ENCODE measurements at places on chromosomes 2 and 18.

- no peak for DNase-seq
These were observed 127.4 kb downstream of the NDUFA10 start for GRCh38 chr2:239897596-239898235.

GRCh38 chr2:238938401-238939055 is 90.6 kb downstream of the TWIST2 start:
- no peak for DNase-seq

- DNase-seq = peak; percentile 80
These were observed 86.3 kb upstream of the EFEMP1 start for GRCh38 chr2:56009758-56010458.

- DNase-seq = no peak
These were observed 74.2 kb upstream of the KCNH7 start for GRCh38 chr2:162912787-162913186.

DNA sequence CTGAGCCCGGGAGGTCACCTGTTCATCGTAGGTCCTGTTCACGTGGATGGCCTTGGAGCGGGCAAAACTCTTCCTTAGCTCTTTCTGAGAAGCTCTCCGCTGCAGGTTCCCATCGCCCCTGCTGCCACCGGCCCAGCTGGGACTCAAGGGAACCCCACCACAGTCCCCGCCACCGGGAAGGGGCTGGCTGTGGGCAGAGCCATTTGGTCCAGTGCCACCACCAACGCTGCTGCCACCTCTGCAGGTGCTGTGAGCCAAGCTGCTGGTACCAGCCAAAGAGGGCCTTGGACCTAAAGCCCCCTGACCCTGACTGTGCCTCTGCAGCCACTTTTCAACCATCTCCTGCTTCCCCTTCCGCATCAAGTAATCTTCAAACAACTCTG is 586 bp downstream of the PDE11A start:
- no peak for DNase-seq

DNA sequence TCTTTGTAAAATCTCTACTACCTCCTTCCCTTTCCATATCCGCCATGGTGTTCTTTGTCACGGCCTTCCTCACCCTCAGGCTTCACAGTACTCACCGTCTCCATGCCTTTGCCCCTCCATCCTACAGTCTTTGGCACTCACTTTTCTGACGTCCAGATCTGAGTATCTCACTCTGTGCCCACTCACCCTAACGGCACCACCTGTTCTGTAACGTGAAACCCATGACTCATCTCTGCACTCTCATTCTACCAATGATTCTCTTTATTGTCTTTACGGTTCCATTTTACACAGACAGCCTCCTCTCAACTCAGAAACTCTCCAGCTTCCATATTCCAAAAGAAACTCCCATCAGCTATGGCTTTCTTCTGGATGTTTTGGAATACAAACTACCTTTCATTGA is 56.7 kb downstream of the NETO1 start:
- no peak for DNase-seq

- no peak for DNase-seq
These were observed 12.0 kb downstream of the EXOC6B start for GRCh38 chr2:72813841-72814240.

GRCh38 chr2:158004126-158004764 is 97.4 kb upstream of the UPP2 start:
- no peak for DNase-seq

GRCh38 chr18:23135550-23136325 is 453 bp downstream of the CABLES1 start:
- no peak for DNase-seq

DNA sequence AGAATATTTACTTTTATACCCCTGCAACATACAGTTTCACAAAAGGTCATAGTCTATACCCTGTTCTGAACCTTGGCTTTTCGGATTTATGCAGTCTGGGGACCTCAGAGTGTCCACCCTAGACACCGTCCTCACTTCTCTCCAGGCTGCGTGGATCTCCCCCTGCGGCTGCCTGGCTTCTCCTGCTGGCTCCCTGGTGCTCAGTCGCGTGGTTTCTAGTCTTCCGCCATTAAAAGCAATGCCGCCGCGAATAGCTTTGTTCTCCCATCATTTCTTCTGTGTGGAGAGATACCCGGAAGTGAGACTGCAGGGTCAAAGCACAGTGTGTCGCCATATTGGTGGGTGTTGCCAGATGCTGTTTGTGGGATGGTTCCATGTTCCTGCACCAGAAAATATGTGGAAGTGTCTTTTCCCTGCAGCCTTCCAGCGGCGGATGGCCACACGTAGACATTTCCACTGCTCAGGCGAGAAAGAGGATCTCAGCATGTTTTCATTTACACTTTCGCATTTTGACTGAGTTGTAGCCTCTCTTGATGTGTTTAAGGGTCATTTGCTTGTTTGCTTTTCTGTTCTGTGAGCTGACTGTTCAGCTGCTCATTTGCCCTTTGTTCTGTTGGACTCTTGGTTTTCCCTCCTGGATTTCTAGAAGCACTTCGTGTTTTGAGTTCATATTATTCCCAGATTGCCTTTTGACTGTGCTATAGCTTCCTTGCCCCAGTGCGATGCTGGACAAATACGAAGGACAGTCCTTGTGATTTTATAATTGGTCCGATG is 22.9 kb upstream of the ASB1 start:
- no peak for DNase-seq

- DNase-seq = no peak
These were observed 62.0 kb upstream of the ATL2 start for GRCh38 chr2:38438883-38439612.

DNA sequence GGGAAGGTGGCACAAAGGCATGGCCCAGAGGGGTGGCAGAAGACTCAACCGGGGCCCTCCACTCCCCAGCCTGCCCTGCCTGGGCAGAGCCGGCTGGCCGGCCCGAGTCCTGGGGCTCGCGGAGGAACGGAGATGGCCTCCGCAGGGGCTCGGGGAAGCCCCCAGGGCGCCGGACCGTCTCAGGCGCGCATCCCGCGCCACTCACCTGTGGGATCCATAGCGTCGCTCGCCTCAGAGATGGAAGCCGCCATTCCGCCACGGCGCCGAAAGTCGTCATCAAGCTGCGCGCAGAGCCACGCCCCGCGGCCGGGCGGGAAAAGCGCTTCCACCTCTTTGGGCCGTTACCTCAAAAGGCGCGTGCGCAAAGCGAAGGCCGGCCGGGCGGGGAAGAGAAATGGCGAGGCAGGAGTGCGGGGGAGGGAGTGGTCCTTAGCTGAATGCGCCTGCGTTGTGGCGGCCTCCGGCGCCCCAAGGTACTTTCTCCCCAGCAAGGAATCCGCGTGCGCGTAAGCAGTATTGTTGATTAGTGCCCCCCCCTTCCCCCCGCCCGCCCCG is at the start of gene SMPD4:
Gene SMPD4, minus strand, starts transcription at position 278 of the 555 bp plus-strand sequence. CDS start 5,010 bp downstream, outside the sequence.
- peak; percentile 95 for DNase-seq

GRCh38 chr2:8229546-8229986 is 452.3 kb upstream of the ID2 start:
- DNase-seq = no peak

- DNase-seq = no peak
These were observed 377.5 kb downstream of the CLIP4 start for GRCh38 chr2:29492701-29493100.

GRCh38 chr2:137249463-137250130 is 484.3 kb downstream of the THSD7B start:
- DNase-seq = no peak

DNA sequence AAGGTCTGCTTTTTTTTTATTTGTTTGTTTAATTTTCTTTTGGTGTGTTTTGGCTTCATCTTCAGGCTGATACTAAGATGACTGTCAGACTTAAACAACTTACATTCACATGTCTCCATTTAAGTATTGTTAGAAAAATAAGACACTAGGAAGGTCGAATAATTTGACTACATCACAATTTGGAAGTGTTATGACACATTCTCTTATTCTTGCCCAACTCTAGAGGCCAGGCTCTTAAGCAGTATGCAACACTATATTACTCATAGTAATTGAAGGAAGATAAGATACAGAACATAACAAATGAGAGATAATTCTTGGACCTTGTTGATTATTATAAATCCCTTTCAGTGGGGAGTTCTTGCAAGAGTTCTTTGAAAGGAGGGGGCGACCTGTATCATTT is 295.3 kb upstream of the COL3A1 start:
- no peak for DNase-seq

DNA sequence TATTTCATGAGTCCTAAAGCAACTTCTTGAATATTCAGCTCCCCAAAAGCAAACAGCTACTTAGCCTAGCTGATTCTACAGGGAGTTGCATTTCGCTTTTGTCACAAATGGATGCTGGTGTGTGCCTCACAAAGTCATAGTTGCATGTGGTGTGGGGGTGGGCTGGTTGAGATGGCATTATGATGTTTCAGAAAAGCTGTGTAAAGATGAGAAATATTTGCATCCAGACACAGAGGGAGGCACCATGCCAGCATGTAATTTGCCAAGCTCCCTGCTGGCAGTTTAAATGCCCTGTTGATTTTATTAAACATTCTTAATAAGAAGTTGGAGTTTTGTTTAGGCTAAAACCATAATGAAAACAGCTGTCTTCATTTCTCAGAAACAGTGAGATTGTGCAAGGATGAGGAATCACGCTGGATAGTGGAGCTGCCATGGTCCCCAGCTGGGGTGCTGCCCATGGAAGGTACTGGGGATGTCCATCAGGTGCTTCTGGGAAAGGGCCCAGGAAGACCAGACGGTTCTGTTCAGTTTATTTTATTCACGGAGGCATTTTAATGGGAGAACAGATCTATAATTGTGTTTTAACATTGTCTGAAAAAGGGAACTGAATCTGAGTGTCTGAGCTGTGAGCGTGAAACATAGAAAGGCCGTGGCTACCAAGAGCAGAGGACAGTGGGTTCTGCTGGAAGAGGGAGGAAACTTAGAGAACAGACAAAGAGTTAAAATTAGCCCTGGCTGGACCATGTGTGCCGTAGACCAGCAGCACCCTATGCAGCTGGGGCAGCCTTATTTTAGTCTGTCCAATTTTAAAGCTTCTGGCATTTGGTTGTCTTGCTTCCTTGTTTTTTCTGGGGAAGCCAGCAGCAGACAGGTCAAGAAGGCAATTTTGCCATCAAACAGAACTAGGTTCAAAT is 177.1 kb downstream of the FAM210A start:
- no peak for DNase-seq

DNA sequence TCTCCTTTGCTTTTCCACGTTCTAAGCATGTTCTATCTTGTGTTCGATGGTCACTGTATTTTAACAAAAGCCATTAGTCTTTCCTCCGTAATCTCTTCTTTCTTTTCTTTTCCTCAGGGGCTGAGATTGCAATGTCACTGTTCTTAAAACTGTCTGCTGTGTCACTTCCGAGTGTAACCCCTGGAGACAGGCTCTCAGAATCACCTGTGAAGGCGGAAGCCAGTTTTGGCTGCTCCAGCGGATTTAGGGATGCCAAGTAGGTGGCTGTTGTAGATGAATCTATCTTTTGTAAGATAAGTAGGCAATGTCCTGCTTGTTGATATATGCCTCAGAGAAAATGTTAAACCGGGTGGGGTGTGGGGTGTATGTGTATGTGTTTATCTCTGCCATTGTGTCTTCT is 94.7 kb upstream of the L3MBTL4 start:
- no peak for DNase-seq

DNA sequence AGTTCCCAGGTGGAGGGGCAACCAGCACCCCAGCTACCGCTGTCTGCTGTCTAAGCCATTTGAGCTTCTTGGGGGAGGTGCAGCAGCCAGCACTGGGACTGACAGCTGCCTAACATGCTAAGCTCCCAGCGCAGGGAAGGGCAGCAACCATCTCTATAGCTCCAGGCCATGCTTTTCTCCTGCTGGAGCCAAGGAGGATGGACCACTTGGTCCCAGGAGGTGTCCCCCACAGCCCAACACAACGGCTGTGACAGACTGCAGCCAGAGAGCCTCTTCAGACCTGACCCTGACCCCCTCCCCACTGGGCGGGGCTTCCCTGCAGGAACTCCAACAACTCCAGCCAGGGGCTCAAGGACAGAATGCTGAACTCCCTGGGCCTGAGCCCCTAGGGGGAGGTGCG is 370.6 kb upstream of the REG3G start:
- no peak for DNase-seq
